ENCODE measurements at places on chromosomes 3 and 15.

- DNase-seq: no peak
Observed at GRCh38 chr15:95108673-95109072, 877.3 kb downstream of the MCTP2 start.

DNA sequence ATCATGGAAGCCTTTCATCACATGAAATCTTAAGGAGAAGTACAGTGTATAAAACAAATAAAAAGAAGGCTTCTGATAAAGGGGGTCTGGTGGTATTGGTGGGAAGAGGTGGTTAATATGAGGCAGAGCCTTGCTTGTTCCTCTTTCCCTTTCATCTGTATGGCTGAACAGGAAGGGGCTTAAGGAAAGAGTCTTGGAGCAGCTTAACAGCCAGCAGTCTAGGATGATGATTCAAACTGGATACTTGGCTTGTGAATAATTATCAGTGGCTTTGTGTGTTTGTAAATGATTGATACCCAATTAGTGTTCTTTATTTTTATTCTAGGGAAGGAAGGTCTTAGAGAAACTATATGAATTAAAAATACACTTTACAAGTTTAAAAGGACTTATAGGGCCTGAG, 29.1 kb upstream of the TCAIM start:
- DNase-seq: no peak

DNA sequence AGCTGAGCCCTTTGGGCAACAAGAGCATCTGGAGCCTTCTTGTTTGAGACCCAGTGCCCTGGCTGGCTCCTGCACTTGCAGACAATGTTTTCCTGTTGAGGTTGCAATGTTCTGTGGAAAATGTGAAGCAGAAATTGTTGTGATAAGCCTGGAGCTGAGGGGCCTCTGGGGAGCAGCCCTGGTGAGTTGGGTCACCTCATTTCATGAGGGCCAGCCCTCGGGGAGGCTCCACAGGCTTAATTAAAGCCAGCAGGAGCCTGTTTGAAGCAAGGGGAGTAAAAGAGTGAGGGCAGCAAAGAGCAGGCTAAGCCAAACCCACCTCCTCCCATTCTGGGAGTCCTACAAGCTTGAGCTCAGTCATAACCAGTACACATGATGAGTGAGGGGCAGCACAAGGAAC, 154.3 kb downstream of the ALDH1A2 start:
- no peak for DNase-seq

GRCh38 chr3:98805571-98805970, 42.4 kb downstream of the ST3GAL6 start:
- no peak for DNase-seq

DNA sequence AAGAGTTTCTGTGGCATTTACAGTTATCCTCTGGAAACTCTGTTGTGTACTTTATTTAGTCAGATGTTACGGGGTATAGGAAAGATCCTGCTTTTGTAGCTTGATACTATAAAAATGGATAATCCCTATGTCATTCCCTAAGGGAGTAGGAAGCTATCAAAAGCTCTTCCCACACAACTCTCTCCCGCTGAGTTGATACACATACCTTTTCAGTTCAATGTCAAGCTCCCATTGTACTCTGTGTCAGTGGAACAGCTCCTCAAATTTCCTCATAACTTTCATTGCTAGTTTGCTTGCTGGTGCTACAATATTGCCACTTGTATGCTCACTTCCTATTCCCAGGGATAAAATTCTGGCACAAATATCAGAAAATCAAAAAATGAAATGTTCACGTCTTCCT, 893.3 kb upstream of the GBE1 start:
- DNase-seq: no peak

- peak; percentile 56 for DNase-seq
Observed at GRCh38 chr3:128081846-128082245, 29.6 kb downstream of the SEC61A1 start.

- DNase-seq: no peak
Observed at GRCh38 chr3:156617781-156618180, 56.6 kb upstream of the TIPARP start.

DNA sequence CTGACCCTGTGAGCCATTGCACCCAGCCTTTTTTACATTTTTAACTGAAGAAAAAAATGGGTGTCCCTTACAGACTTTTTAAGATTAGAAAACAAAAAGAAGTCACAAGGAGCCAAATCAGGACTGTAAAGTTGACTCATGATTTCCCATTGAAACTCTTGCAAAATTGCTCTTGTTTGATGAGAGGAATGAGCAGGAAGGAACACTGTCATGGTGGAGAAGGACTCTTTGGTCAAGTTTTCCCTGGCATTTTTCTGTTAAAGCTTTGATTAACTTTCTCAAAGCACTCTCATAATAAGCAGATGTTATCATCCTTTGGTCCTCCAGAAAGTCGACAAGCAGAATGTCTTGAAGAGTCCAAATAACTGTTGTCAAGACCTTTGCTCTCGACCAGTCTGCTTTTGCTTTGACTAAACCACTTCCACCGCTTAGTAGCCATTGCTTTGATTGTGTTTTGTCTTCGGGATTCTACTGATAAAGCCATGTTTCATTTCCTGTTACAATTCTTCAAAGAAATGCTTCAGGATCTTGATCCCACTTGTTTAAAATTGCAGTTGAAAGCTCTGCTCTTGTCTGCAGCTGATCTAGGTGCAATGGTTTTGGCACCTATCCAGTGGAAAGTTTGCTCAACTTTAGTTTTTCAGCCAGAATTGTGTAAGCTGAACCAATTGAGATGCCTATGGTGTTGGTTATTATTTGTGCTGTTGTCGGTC, 369.4 kb downstream of the MAGI1 start:
- DNase-seq: peak; percentile 62
